ENCODE measurements at places on chromosomes 7 and 10.

DNA sequence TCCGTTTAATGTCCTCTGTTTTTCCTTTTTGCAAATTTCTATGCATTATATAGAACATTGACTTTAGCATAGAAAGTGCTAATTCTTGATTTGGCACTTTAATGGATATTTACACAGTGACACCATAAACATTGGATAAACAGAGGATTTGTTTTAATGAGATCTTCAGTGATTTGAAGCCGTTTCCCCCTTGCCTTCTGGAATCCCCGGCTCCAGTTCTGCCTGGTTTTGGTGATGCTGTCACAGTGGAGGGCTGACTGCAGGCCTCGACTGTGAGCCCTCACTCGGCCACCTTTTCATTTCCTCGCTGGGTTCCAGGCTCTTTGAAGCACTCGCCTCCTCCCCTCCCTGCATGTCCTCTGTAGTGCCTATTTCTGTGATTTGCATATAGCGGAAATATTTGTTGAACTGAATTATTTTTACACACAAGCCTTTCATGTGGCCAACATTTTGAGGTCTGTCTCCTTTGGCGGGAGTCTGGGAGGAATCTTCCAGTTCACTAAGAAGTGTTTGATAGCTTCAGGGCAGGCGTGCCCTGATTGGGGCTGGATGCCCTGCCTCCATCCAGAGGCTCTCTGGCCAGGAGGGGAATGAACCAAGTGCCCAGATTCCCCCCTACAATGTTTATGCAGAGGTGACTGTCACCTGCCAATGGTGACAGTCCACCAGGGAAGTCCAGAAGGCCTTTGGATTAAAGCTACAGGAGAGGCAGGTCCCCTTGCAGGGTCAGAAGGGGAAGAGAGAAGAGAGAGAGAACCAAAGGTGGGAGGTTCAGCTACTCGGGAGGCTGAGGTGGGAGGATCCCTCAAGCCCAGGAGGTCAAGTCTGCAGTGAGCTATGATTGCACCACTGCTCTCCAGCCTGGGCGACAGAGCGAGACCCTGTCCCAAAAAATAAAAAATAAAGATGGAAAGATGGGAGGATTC, 67.5 kb downstream of the CUX1 start:
- DNase-seq: no peak

DNA sequence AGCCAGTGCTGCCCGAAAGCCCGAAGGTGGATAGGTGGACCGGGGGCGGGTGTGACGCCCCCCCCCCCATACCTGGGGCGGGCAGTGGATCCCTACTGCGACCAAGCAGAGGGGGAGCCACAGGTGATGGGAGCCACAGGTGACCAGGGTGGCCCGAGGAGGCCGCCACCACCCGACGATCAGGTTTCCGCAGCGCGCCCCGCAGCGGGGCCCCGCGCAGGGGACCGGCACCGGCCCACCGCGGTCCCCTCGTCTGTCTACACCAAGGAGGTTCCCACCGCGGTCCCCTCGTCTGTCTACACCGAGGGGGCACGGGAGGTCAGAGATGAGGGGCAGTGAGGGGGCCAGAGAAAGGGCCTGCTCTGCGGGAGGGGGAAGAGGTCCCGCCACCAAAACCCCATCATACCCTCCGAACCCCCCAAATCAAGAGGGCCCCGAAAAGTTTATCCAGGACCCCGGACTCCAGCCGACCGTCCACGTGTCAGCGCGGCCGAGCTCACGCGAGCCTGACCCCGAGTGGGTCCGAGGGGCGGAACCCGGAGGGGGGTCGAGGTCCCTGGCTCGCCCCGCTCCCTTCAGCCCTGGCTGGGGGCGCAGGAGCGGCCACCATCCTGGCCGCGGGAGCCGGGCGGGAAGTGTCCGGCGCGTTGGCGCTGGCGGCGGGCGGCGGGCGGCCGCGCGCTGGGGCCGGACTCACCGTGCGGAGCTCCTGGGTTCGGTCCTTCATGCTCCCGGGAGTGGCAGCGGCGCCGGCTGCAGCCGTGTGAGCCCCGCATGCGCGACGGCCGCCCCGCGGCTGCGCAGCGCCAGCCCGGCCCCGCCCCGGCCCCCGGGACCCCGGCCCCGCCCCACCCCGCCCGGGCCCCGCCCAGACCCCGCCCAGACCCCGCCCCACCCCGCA, at the start of gene STX1A:
STX1A (minus strand) TSS at position 765 of the 901 bp plus-strand sequence; CDS start at position 727, 38 bp downstream.
- DNase-seq: peak; percentile 72

- DNase-seq: no peak
Observed at GRCh38 chr7:68376131-68376661, 1222.1 kb upstream of the AUTS2 start.

DNA sequence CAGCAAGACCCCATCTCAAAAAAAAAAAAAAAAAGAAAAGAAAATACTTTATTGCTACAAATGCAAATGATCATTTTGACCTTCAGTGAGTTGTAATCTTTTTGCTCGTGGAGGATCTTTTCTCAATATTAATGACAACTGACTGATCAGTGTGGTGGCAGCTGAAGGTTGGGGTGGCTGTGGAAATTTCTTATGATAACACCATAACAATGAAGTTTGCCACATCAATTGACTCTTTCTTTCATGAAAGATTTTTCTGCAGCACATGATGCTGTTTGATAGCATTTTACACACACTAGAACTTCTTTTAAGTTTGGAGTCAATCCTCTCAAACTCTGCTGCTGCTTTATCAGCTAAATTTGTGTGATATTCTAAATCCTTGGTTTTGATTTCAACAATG, 12.4 kb upstream of the CCDC7 start:
- no peak for DNase-seq

DNA sequence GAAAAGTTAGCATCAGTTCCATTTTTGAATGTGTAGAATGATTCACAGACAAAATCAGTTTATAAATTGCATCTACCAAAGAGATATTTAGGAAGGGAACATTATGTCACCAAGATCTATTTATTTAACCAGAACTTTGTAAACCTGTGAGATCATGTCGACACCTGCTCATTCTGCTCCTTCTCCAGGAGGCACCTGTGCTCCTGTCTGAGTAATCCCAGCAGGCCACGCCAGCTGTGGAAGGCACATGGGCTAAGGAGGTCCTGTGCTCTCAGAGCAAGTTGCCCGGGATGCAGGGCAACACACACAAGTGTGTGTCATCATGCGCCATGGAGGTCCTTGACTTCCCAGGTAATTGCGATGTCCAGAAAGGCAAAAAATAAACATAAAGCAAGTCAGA, 45.5 kb upstream of the ADARB2 start:
- DNase-seq: no peak

DNA sequence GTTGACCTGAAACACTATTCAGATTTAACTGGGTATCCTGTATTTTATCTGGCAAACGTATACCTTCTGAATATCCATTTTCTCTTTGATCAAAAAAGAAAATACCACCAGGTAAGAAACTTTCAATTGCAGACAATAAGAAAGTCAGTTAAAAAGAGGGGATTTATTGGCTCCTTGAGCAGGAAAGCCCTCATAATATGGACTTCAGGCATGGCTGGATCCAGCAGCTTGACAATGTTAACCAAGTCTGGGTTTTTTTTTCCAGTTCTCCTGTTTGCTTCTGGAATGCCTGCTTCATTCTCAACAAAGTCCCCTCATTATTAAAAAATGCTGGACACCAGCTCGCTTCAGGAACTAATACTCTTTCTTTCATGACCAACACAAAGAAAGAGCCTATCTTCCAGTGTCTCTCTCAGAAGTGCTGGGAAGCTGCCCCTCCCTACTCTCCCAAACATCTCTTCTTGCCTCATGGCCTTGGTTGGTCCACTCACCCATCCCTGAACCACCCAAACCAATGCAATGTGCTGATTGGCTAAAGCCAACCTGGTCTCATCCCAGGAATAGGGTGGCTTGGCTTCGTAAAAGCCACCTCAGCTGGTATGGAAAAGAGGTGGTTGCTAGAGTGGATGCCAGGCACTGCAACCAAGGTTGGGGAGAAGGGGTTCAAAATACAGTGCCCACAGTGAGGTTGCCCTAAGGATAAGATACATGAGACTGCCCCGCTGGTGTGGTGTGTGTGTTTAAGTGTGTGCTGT, 30.6 kb upstream of the WDFY4 start:
- DNase-seq: no peak

DNA sequence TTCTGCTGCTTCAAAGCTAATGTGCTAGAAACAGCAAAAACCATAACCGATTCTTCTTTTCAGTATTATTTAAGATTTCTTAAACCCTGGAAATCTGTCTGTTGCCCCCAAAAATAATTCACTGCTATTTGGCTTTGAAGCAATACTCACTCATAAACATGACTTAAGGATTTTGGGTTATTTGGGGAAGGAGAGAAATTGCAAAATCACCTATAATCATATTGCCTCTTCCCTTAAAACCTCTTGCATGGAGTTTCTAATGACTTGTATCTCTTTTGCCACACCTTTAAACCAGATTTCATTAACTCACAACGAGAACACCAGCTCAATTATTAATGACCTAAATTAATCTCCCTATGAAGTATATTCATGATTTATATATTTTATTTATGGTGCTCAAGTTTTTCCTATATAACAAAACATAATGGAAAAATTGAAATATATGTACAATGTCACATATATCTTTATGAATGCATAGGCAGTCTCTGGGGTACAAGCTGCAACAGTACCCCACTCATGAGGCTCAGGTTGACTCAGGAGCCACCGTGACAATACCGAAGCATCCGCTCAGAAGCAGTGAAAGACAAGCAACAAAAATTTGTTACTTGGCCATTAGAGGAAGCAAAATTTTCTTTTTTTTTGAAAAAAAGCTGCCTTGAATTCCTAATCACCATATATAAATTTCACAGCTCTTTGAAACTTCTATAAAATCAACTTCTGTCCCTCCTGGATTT, 3.0 kb downstream of the NAMPT start:
- DNase-seq: no peak

DNA sequence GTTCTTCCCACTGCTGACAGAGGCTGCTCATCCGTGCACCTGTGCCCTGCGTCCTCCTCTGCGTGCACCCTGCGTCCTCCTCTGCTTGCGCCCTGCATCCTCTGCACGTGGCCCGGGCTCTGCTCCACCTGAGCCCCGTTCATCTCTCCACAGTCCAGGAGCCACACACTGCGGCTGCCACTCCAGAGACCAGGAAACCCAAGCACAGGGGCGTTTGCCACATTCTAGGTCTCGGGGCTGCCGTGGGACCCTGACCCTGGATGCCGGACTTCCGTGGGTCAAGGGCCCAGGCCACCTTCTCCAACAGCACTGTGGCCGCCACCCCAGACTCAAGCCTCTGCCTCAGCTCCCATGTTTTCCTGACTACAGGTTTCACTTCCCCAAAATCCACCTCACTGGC, 460.4 kb downstream of the PTPRN2 start:
- no peak for DNase-seq

GRCh38 chr7:96219378-96220130, 102.3 kb downstream of the SLC25A13 start:
- DNase-seq: peak; percentile 39

- DNase-seq: no peak
Observed at GRCh38 chr10:12501324-12501723, 152.0 kb downstream of the CAMK1D start.

DNA sequence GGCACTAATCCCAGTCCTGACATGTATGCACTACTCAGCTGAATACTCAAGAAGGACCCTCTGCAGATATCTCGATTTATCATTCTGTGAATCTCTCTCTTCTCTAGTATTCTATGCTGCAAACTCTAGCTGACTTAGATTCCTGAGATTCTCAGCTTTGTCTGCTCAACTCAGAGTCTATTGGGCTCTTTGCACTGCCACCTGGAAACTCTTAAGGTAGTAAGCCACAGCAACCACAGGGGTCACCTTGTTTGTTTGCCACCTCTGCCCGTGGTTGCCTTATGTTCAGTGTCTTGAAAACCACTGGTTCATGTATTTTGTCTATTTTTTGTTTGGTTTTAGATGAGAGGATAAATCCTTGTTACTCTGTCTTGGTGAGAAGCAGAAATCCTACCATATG, 72.9 kb downstream of the SP8 start:
- DNase-seq: no peak

DNA sequence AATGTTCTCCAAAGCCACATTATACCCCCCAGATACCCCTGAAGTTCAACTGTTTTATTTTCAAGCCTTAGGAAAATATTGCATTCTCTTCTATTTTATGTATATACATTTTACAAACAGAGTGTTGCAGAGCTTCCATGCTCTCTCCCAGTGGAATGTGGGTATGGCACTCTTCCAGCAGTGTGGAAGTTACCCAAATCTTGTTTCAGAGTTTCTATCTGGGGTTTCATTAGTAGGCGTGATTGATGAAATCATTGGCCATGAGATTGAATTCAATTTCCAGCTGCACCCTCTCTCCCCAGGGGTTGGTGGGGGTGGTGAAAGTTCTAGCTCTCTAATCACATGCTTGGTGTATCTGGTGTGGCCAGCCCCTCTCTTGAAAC, 350.4 kb downstream of the RPS24 start:
- no peak for DNase-seq

DNA sequence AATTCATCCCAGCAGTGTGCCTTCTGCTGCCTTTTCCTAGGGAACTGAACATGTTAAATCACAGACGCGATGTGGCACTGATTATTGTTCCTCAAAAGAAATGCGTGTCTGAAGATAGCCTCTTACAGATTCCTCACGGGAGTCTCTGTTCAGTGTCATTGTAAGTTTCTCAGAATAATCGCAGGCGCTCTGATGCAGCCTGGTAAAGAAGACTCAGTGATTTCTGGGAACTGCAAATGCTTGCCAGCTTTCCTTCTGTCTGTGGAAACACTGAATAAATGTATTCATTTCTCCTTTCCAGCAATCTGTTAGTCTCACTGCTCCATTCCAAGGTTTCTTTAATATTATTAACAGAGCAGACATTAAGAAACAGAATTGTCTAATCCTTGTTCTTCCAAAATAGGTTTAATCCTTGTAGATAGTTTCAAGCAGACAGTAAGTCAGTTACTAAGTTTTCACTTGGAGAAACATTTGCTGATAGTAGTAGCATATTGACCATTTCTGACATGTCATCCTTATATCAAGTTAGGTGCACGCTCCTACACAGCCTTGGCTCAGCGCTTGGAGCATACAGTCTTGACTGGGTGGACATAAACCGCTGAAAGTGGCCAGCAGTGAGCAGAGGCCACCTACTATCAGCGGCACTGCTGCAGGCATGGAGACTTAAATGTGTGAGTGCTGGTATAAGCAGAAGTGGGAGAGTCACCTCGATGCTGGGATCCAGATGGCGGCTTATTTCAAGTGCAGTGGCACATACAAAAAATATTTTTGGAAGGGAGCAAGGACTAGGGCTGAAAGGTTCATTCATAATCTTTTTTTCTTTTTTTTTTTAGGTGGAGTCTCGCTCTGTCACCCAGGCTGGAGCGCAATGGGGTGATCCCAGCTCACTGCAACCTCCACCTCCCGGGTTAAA, 27.7 kb downstream of the MMRN2 start:
- no peak for DNase-seq

GRCh38 chr7:999941-1000935, 17.3 kb downstream of the CYP2W1 start:
- no peak for DNase-seq

Measured in iris pigment epithelial cell (primary cell).